Endothelial cell of umbilical vein (primary cell): ENCODE measurements at places on chromosomes 4 and X. TPM values are rescaled to one million over a fixed set of nuclear protein-coding genes. Genes with fewer than 3 reads are reported as not detected.

GPR173 gene
- total RNA-seq: 8.3 and 11.3 TPM in 2 replicates

CD99L2 gene
- total RNA-seq: 32.4 and 33.2 TPM in 2 replicates

KDR gene
- total RNA-seq: 139 and 145 TPM in 2 replicates

ARSJ gene
- 44.0 and 50.0 TPM in 2 replicates for total RNA-seq

RGN gene
- 0.73 and 1.4 TPM in 2 replicates for total RNA-seq

ADAMTS3 gene
- 1.3 and 1.5 TPM in 2 replicates for total RNA-seq

FDCSP gene
- total RNA-seq: not detected in 2 replicates

PSMD10 gene
- 71.9 and 82.7 TPM in 2 replicates for total RNA-seq

DNA sequence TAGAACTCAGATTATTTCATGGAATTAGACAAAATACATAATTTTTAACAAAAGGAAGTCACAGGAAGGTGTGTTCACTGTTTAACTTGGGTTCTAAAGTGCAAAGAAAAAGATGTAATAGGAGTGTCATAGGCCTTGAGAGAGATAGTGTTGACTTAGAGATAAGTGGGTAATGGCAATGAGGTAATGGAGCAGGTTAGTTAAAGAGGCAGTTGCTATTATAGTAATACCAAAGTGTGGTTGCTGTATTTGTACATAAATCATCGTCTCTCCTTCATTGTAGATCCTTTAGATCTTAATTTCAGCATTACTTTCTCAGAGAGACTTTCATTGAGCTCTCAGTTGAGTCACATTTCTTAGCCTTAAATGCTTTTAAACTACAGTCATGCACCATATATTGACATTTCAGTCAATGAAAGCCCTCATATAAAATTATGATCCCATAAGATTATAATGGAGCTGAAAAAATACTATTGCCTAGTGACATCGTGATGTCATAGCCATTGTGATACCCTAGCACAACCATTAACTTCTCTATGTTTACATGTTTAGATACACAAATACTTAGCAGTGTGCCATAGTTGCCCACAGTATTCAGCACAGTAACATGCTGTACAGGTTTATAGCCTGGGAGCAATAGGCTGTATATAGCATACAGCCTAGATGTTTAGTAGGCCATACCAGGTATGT lies 245.4 kb downstream of the ADGRL3 start:
- no peak overlapping the region for H3K27ac ChIP-seq
- H3K4me1 ChIP-seq: peaks cover 6% of the 10 kb centered on the region
- H3K27me3 ChIP-seq: no peaks in the 10 kb centered on the region
- H3K36me3 ChIP-seq: no peaks in the 10 kb centered on the region
- DNase-seq: no peak

DNA sequence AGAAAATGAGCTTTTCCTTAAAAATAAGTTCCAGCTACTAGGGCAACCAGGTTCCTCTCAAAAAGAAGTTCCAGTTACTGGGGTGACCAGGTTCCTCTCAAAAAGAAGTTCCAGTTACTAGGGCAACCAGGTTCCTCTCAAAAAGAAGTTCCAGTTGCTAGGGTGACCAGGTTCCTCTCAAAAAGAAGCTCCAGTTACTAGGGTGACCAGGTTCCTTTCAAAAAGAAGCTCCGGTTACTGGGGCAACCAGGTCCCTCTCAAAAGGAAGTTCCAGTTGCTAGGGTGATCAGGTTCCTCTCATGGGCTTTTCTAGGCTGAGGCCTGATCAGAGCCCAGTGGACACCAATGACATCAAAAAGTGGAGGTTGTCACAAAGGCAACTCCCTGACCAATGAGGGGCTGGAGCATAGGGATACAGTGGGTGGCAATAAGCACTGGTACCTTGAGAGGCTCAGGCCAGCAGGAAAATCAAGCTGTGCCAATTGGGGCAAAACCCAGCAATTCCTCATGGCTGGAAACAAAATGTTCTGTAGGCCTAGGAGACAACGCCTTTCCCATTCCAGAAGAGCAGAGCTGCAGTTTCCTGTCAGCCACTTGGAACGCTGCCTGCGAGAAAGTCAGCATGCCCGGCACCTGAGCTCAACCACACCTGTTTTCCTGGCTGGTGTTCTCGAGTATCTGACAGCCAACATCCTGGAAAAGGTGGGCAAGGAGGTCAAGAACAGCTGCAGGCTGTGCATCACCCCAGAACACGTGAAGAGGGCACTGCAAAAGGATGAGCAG lies 12.3 kb upstream of the SYTL5 start:
- H3K36me3 ChIP-seq: no peaks in the 10 kb centered on the region
- H3K27ac ChIP-seq: no peak overlapping the region
- H3K27me3 ChIP-seq: no peaks in the 10 kb centered on the region

- H3K27ac ChIP-seq: no peak overlapping the region
- no peak overlapping the region for H3K4me3 ChIP-seq
- peaks cover 7% of the 10 kb centered on the region for H3K27me3 ChIP-seq
- H3K36me3 ChIP-seq: no peaks in the 10 kb centered on the region
- no peak for DNase-seq
Measured at GRCh38 chr4:147102596-147102995, 156.9 kb upstream of the TTC29 start.

- H3K36me3 ChIP-seq: peaks cover 14% of the 10 kb centered on the region
- H3K4me3 ChIP-seq: no peak overlapping the region
- H3K27ac ChIP-seq: no peak overlapping the region
- no peaks in the 10 kb centered on the region for H3K4me1 ChIP-seq
- DNase-seq: peak; percentile 43
Measured at GRCh38 chrX:10098270-10098713, 58.5 kb upstream of the CLCN4 start.

GRCh38 chr4:54685810-54686209 lies 28.1 kb downstream of the KIT start:
- H3K4me1 ChIP-seq: no peaks in the 10 kb centered on the region
- H3K27me3 ChIP-seq: no peaks in the 10 kb centered on the region

- no peak overlapping the region for H3K27ac ChIP-seq
- H3K4me1 ChIP-seq: no peaks in the 10 kb centered on the region
- no peaks in the 10 kb centered on the region for H3K27me3 ChIP-seq
- H3K4me3 ChIP-seq: no peak overlapping the region
- no peaks in the 10 kb centered on the region for H3K36me3 ChIP-seq
- peak; percentile 31 for DNase-seq
Measured at GRCh38 chr4:76571274-76571673, 136.2 kb downstream of the SHROOM3 start.

DNA sequence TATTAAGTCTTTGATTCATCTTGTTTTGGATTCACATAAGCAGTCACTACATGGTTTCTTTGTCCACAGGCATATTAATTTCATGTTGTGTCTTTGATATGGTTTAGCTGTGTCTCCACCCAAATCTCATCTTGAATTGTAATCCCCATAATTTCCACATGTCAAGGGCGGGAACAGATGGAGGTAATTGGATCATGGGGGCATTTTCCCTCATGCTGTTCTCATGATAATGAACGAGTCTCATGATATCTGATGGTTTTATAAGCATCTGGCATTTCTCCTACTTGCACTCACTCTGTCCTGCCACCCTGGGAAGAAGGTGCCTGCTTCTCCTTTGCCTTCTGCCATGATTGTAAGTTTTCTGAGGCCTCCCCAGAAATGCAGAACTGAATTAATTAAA lies 1811.2 kb upstream of the PCDH10 start:
- H3K27me3 ChIP-seq: no peaks in the 10 kb centered on the region
- no peak overlapping the region for H3K4me3 ChIP-seq
- no peak overlapping the region for H3K27ac ChIP-seq
- no peaks in the 10 kb centered on the region for H3K36me3 ChIP-seq

DNA sequence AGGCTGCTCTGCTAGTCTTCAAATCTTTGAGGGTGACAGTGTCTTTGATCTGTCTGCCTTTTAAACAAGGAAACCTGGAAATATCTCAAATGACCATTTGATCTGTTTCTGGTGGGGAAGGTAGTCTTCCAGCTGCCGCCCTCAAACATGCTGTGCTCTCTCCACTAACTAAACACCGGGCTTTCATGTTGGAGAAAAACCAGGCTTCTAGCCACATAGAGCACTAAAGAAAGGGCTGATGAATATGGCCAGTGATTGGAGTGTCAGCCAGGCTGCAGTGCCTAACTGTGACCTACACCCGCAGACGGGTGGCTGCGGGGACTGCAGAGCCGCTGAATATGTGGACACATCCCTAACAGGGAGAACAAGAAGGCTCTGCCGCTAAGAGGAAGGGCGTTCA lies 85.9 kb downstream of the UNC5C start:
- H3K27ac ChIP-seq: no peak overlapping the region
- H3K4me3 ChIP-seq: no peak overlapping the region
- no peaks in the 10 kb centered on the region for H3K27me3 ChIP-seq
- no peaks in the 10 kb centered on the region for H3K4me1 ChIP-seq

GRCh38 chr4:77092975-77093374 lies 17.2 kb upstream of the CCNI start:
- H3K27ac ChIP-seq: peak overlapping the region; percentile 61
- peaks cover 18% of the 10 kb centered on the region for H3K4me1 ChIP-seq
- DNase-seq: peak; percentile 46

GRCh38 chrX:140697618-140698017 lies 11.9 kb upstream of the LINC00632 start:
- no peak overlapping the region for H3K27ac ChIP-seq
- DNase-seq: no peak
- H3K27me3 ChIP-seq: no peaks in the 10 kb centered on the region
- no peaks in the 10 kb centered on the region for H3K4me1 ChIP-seq
- no peak overlapping the region for H3K4me3 ChIP-seq
- no peaks in the 10 kb centered on the region for H3K36me3 ChIP-seq

DNA sequence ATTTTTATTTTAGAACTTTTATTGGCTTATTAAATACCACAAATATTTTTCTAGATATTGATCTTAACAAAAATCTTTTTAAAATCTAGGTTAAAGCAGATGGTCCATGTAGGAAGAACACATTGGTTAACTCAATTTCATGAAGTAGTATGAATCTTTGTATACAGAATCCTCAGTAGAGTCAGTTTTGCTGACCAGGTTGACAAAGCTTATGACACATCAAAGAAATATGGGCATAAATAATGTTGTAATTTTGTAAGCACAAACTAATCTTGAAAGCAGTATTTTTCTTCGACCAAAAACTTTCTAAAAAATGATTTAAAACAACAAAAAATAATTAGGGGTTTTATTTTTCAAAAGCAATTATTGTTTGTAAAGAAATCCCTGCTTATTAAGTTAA lies 479.3 kb upstream of the PCDH10 start:
- no peak overlapping the region for H3K27ac ChIP-seq
- no peaks in the 10 kb centered on the region for H3K36me3 ChIP-seq
- no peak for DNase-seq
- H3K4me3 ChIP-seq: no peak overlapping the region
- no peaks in the 10 kb centered on the region for H3K4me1 ChIP-seq
- H3K27me3 ChIP-seq: no peaks in the 10 kb centered on the region

DNA sequence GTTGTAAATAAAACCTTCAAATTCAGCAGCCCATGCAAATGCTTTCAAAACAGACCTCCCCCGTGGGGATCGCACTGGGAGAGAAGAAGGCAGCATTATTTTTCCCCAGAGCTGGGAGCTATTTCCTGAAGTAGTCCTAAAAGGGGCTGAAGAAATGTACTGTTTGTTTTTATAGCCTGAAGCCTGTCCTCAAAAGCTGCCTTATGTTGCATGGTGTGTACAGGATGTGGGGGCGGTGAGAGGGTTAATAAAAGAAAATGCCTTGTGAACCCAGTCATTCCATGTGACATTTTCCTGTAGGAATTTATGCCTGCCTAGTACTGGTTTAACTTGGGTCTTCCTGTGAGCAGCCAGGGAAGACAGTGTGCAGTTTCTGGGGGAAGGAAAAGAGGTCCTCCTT lies 144.1 kb downstream of the SOWAHB start:
- DNase-seq: peak; percentile 86
- peak overlapping the region; percentile 86 for H3K27ac ChIP-seq
- peaks cover 2% of the 10 kb centered on the region for H3K36me3 ChIP-seq
- H3K4me3 ChIP-seq: peak overlapping the region; percentile 39
- no peaks in the 10 kb centered on the region for H3K27me3 ChIP-seq

GRCh38 chr4:168998596-168998995 lies 11.5 kb downstream of the CBR4 start:
- no peak overlapping the region for H3K27ac ChIP-seq
- no peaks in the 10 kb centered on the region for H3K4me1 ChIP-seq
- DNase-seq: no peak
- H3K36me3 ChIP-seq: peaks cover 14% of the 10 kb centered on the region

- H3K4me3 ChIP-seq: no peak overlapping the region
- no peaks in the 10 kb centered on the region for H3K4me1 ChIP-seq
- peak; percentile 56 for DNase-seq
- H3K27ac ChIP-seq: no peak overlapping the region
- H3K36me3 ChIP-seq: no peaks in the 10 kb centered on the region
Measured at GRCh38 chr4:124322234-124323065, 390.1 kb downstream of the ANKRD50 start.

GRCh38 chrX:96889726-96890125 lies 6.0 kb downstream of the RPA4 start:
- no peak overlapping the region for H3K4me3 ChIP-seq
- peak; percentile 2 for DNase-seq
- no peaks in the 10 kb centered on the region for H3K36me3 ChIP-seq
- H3K27ac ChIP-seq: no peak overlapping the region

DNA sequence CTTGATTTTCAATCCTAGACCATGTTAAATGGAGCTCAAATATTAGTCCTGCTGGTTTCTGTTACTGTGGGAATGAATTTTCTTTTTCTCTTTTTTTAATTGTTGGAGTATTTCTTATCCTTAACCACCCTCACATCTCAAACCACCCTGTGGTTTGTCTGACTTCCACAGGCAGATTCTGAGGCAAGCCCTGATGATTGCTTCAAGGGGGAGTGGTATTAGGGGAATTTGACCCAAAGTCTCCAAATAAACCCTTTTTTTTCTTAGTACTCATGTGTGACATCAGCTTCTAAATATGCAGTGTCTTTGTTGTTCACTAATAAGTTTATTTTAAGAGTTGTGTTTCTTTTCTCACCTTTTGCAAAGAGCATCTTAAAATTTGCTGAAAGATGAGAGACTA lies 810.3 kb downstream of the IL1RAPL1 start:
- H3K4me1 ChIP-seq: no peaks in the 10 kb centered on the region
- no peaks in the 10 kb centered on the region for H3K27me3 ChIP-seq
- no peak overlapping the region for H3K27ac ChIP-seq
- no peaks in the 10 kb centered on the region for H3K36me3 ChIP-seq
- no peak for DNase-seq

- no peak overlapping the region for H3K27ac ChIP-seq
- no peaks in the 10 kb centered on the region for H3K36me3 ChIP-seq
- no peaks in the 10 kb centered on the region for H3K4me1 ChIP-seq
- H3K27me3 ChIP-seq: no peaks in the 10 kb centered on the region
- peak; percentile 9 for DNase-seq
Measured at GRCh38 chr4:137749466-137749865, 217.2 kb upstream of the PCDH18 start.

- H3K27ac ChIP-seq: no peak overlapping the region
- no peak overlapping the region for H3K4me3 ChIP-seq
- peaks cover 2% of the 10 kb centered on the region for H3K4me1 ChIP-seq
- H3K27me3 ChIP-seq: no peaks in the 10 kb centered on the region
- no peaks in the 10 kb centered on the region for H3K36me3 ChIP-seq
- peak; percentile 45 for DNase-seq
Measured at GRCh38 chrX:41759817-41760216, 35.8 kb downstream of the GPR82 start.
